Forelimb muscle (tissue), 1 donor: ENCODE measurements at places on chromosomes 7 and 10.

DNA sequence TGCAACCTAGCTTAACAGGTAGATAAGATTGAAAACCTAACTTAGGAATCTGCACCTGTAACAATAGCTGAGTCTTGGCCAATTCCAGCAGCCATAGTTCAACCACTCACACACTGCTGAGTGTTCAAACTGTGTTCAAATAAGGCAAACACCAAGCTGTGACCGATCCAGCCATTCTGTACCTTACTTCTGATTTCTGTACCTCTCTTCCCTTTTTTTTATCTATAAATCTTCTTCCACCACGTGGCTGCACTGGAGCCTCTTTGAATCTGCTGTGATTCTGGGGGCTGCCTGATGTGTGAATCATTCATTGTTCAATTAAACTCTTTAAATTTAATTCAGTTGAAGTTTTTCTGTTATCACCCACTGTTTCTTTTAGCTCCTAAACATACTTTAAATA, 15.7 kb upstream of the FOXL3 start:
- DNase-seq = no peak

- DNase-seq = no peak
These were observed 363.2 kb downstream of the PHTF2 start for GRCh38 chr7:78161781-78162180.

- DNase-seq = no peak
These were observed 909.7 kb upstream of the AUTS2 start for GRCh38 chr7:68688416-68689086.

GRCh38 chr10:24872790-24873182, 79.6 kb downstream of the PRTFDC1 start:
- no peak for DNase-seq

GRCh38 chr10:130337305-130337640, 201.1 kb downstream of the GLRX3 start:
- DNase-seq = no peak

- no peak for DNase-seq
These were observed 3.5 kb upstream of the CFAP58 start for GRCh38 chr10:104350127-104350635.

- DNase-seq = no peak
These were observed 14.5 kb downstream of the ITPRIP start for GRCh38 chr10:104323760-104324201.

DNA sequence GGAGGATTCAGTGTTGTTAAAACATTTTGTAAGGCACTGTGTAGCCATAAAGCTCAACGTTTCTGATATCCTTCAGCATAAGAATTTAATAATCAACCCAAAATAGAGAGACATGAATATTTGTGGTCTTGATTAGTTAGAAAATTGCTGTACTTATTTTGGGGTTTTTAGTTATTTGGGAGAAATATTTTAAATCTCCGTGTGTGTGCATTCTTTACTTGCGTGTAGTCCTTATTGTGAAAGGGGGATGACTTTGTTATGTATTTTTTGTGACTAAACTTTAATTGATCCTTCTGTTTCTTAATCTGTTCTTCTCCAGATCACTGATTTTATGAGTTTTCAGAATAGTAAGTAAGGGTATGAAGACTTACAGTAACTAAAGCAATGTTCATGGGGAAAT, 81.2 kb downstream of the ZNRF2 start:
- DNase-seq = no peak

- DNase-seq = no peak
These were observed 42.8 kb upstream of the RABGEF1 start for GRCh38 chr7:66697449-66698438.

- DNase-seq = no peak
These were observed at the start of gene TAC1 for GRCh38 chr7:97731736-97732564. Gene TAC1 (plus strand): TSS chr7:97732086. CDS start chr7:97732613, 527 bp downstream.

DNA sequence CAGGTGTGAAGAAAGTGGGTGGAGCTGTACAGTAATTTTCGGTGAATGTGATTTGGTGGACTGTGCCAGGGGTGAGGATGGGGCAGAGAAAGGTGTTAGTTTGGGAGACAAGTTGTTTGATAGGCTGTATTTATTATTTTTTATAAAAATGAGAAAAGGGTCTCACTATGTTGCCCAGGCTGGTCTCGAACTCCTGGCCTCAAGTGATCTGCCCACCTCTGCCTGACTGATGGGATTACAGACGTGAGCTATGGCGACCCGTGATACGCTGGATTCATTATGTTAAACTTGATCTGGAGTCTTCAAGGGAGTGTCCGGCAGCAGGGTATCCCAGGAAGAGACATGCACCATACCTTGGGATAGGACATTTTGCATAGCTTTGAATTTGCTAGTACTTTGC, 1.3 kb downstream of the KAT6B start:
- DNase-seq = no peak

DNA sequence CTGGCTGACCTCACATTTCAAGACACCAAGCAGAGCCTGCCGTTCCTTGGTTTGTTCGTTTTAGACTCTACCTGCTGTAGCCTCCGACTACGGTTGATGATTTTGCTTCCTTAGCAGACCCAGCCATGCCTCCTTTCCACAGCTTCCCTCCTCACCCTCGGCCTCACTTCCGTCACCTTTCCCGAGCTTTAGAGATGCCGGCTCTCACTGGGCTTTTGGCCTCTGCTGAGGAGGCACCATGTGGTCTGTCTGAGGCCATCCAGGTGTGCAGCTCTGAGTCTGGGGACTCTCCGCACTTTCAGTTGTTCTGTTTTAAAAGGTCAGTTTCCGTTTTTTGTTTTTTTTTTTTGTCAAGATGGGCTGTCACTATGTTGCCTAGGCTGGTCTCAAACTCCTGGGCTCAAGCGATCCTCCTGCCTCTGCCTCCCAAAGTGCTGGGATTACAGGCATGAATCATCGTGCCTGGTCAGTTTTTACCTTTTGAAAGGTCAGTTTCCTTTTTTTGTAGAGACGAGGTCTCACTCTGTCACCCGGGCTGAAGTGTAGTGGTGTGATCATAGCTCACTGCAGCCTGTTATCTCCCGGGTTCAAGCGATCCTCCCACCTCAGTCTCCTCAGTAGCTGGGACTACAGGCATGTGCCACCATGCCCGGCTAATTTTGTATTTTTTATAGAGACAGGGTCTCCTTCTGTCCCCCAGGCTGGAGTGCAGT, 11.7 kb downstream of the ORAI2 start:
- DNase-seq = no peak

- no peak for DNase-seq
These were observed 26.5 kb downstream of the PDE1C start for GRCh38 chr7:32043688-32044087.

- DNase-seq = no peak
These were observed 2.7 kb upstream of the SUV39H2 start for GRCh38 chr10:14875941-14876340.

DNA sequence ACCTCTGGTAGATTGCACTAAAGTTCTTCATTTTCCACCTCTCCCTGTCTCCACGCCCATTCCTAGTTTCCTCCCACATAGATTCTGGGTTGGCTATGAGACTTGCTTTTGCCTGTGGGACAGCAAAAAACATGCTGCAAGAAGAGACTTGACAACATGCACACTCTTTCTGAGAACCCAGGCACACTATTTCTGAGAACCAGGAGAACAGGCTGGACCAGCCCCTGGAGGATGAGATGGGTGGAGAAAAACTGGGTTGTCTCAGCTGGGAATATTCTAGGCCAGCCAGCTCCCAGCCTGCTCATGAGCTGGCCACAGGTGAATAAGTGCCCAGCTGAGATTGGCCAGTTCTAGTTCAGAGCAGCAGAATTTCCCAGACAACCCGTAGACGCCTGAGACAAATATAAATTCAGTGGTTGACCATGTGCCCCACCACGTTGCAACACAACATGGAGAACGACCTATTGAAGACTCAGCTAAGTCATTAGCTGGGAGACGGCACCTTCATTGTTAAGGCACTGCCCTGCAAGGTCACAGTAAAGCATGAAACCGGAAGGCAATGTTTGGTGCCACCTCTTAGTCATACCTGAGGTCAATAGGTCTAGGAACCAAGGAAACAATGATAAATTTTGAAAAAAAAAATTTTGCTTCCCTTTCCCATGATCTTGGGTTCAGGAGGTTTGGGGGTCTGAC, 92.7 kb upstream of the AKR1E2 start:
- DNase-seq = no peak

DNA sequence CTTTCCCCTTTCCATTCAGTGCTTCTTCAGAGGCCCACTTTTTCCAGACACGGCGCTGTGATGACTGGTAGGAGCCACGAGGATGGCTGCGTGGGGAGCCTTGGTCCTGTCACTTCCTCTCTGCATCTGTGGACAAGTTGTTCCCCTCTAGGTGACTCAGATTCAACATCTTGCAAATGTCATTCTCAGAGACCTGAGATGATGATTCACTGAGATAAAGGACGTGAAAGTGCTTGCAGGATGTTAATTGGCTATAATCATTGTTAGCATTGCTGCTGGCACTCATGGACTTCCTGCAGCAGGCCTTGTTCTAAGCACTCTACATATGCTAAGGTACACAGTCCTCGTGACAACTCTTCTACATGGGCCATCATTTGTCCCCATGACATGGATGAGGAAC, 489.8 kb upstream of the ZMIZ1 start:
- no peak for DNase-seq

- no peak for DNase-seq
These were observed 114.0 kb downstream of the RAB18 start for GRCh38 chr10:27618036-27618615.

GRCh38 chr7:139111811-139112301, 2.3 kb upstream of the ZC3HAV1 start:
- no peak for DNase-seq

- DNase-seq = no peak
These were observed 108.5 kb upstream of the ANLN start for GRCh38 chr7:36280840-36281812.

GRCh38 chr7:148058092-148058491, 532.5 kb upstream of the C7orf33 start:
- DNase-seq = no peak

DNA sequence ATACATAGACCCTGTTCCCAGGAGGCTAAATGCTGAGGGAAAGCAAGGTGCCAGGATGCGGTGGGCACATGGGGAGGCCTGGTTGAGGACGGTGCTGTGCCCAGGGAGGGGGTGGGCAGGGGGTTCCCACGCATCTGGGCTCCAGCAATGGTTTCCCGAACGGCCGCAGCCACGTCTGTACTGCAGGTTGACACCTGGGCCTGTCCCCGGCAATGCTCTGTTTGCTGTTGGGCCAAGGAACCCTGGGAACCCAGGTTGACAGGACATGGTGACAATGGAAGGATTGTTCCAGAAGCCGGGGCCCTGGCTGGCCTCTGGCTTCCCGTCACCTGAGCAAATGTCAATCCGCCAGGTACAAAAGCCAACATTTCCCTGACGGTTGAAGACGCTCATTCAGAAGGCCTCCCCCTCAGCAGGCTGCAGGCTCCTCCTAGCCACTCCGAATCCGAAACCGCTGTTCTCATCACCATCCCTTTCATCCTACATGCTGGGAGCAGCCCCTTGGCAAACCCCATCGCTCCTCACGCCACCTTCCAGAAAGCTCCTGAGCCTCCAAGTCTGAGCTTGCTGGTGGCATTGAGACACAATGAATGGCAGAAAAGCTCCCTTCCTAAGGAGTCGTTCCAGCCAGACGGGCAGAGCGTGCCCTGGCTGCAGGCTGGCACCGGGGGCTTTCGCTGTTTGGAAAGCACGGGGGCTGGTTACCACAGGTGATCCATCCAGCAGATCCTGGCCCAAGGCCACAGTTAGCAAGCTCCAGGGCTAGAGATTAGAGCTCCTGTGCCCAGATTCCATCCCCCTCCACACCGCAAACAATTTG, 31.2 kb downstream of the SPOCK2 start:
- no peak for DNase-seq

GRCh38 chr7:138741453-138741735, 40.2 kb upstream of the SVOPL start:
- no peak for DNase-seq

- DNase-seq = no peak
These were observed 52.2 kb downstream of the IRF5 start for GRCh38 chr7:128989961-128990360.

GRCh38 chr7:107446531-107446930, 23.3 kb upstream of the GPR22 start:
- no peak for DNase-seq

GRCh38 chr7:11758627-11759111, 73.3 kb downstream of the THSD7A start:
- DNase-seq = no peak

- no peak for DNase-seq
These were observed 402 bp upstream of the CDHR1 start for GRCh38 chr10:84193846-84194423.

DNA sequence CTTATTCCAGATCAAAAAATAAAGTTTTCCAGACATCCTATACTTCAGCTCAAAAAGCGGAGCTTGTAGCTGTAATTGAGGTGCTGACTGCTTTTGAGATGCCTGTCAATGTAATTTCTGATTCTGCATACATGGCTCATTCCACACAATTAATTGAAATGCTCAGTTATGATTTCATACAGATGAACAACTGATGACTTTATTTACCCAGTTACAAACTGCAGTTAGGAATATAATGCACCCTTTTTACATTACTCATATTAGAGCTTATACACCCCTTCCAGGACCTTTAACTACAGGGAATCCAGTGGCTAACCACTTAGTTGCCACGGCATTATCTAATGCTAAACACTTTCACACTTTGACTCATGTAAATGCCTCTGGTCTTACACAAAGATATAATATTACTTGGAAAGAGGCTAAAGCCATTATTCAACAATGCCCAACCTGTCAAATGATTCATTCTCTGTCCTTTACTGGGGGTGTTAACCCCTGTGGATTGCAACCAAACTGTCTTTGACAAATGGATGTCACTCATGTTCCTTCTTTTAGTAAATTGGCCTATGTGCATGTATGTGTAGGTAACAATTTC, 147.3 kb downstream of the ZNF33B start:
- DNase-seq = no peak

- no peak for DNase-seq
These were observed 961.8 kb upstream of the LRRN3 start for GRCh38 chr7:110129159-110129558.

DNA sequence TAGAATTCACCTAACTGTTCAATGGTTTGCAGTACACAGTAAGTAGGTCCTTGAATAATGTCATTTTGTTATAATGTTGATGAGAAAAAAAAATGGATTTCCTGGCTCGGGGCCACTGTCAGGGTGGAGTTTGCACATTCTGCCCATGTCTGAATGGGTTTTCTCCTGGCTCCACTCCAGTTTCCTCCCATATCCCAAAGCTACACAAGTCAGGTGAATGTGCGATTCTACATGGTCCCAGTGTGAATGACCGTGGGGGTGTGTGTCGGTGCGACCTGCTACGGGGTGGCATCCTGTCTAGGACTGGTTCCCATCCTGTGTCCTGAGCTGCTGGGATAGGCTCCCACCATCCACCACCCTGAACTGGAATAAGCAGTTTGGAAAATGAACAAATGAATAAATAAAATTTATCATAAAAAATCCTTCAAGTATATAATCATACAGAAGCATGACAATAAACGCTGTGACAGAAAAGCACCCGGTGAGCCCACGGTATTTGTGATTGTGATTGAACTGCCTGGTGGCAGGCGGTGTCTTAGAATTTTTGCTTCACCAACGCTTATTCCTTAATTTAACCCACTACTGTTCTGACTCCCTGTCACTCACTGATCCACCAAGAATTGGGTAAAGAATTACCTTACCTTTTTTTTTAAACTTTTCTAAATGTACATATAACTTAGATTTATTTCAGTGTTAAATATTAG, 114.1 kb downstream of the ICA1 start:
- DNase-seq = no peak
